Dermis microvascular lymphatic vessel endothelial cell (primary cell): ENCODE measurements at places on chromosomes 12 and 14.

- DNase-seq: no peak
These were observed 547.1 kb upstream of the USP15 start for GRCh38 chr12:61713121-61713520.

DNA sequence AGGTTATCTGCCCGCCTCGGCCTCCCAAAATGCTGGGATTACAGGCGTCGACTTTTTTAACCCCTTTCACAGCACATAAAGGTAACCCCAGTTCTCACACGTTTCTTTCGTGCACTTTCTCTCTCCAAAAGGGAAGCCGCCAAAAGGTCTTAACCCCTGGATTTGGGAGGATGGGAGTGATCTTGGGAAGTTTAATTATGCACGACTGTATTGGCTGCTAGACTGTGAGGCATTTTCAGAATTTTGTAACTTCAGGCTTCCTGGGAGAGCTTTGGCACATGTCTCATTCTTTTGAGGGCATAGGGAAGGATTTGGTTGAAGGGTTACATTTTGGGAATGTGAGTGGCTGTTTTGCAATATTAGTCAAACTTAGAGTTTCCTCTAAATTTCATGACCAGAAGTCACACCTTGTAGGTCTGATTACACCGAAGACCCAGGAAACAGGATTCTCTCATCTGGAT, 1.4 kb upstream of the SMARCC2 start:
- no peak for DNase-seq

DNA sequence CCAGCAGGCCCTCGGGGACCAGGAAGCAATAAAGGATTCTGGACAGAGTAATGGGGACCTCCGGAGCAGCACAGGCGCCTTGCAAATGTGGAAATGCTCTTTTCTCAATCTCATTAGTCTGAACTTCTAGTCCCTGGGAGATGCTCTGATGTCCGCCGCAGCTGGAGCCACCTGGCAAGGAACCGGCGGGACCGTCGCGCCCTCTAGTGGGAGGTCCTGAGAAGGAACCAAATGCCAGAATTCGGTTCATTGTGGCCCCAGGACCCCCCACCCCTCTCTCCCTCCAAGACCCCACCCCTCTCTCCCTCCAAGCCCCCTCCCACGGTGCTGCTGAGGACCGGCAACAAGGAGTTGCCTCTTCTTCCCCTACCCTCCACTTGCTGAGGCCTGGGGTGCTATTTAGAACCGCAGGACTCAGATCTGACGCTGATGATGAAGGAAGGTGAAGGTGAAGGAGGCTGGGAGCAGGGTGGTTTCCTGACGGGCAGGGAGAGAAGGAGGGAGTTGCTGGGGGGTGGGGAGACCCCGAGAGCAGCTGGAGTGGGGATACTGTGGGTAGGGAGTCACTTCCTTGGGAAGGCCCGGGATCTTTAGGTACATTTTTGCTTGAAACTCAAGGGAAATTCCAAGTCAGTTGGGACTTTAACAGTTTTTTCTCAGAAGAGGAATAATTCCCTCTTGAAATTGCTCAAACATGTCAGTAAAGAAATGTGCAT, 42.5 kb downstream of the SMIM41 start:
- peak; percentile 58 for DNase-seq

- no peak for DNase-seq
These were observed 1.8 kb upstream of the LRFN5 start for GRCh38 chr14:41604721-41605531.

GRCh38 chr12:97616946-97617345, 154.3 kb downstream of the RMST start:
- DNase-seq: no peak

- no peak for DNase-seq
These were observed 133.3 kb downstream of the DACT1 start for GRCh38 chr14:58771016-58771415.

DNA sequence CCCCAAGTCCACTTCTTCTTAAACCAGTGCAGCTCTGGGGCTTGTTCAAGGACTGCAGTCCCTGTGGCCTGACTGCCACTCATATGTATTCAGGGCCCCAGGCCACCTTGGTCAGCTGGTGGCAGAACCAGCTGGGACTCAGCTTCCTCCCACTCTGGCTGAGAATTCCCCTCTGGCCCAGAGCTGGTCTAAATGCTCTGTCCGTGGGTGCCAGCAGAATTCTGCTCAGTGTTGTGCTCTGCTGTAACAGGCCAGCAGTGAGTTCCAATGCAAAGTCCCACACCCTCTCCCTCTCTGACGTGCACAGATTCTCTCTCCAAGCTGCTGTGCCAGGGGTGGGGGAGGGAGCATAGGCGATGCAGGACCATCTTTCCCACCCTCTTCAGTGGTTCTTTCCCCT, 210.4 kb upstream of the RGS6 start:
- no peak for DNase-seq

- no peak for DNase-seq
These were observed 62.2 kb upstream of the CCND2 start for GRCh38 chr12:4211372-4211771.

GRCh38 chr14:61753631-61754030, 8.6 kb upstream of the SNAPC1 start:
- no peak for DNase-seq

GRCh38 chr12:13079440-13079906, 24.0 kb downstream of the GSG1 start:
- peak; percentile 99 for DNase-seq

- DNase-seq: no peak
These were observed 41.7 kb upstream of the FOS start for GRCh38 chr14:75236901-75237419.

- DNase-seq: no peak
These were observed 12.5 kb upstream of the ANAPC5 start for GRCh38 chr12:121364683-121365121.

DNA sequence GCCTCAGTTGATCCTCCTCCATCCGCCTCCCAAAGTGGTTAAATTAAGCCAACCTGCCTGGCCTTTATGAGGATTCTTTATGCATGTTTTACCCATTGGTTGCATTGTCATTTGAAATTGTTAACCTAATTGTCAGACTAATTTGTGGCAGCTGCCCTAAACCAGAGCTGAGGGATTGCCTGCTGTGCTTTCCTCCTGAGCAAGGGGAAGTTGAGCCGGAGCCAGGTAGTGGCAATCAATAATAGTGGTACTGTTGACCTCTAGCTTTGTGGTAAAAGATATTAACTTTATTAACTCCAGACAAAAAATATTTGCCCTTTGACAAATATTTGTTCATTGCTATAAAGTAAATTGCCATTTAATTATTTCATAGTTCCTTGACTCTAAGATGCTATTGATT, 5.6 kb upstream of the HEBP1 start:
- no peak for DNase-seq

DNA sequence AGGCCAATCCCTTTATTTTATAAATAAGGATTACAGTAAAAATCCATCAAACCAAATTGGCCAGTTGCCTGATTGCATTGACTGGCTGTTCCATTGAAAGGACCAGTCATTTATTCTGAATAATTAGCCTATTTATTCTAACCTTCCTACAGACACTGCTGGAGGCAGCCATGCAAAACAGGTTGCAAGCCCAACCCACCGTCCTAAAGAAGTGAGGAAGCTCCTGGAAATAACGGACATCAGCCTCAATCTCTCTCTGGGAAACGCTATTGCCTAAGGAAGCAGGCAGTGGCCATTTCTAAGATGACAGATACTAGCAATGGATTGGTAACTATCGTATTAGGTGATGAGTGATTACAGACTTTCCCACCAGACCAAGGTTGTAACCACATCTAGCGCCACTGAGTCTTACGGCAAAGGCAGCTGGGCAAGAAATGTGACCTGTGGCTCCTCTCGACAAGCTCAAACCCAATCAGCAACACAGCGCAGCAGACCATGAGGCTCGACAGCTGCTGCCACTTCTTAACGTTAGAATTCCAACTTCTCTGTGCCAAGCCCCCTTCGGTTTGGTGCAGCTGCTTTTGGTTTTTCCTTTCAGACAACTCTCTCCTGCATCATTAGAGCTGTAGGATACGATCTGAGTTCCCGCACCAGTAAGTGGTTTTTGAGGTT, 134.2 kb downstream of the KCNK10 start:
- DNase-seq: no peak

- DNase-seq: peak; percentile 28
These were observed 43.0 kb downstream of the ITPR2 start for GRCh38 chr12:26789731-26790644.

- no peak for DNase-seq
These were observed 6.3 kb downstream of the RFLNA start for GRCh38 chr12:124301084-124301654.

DNA sequence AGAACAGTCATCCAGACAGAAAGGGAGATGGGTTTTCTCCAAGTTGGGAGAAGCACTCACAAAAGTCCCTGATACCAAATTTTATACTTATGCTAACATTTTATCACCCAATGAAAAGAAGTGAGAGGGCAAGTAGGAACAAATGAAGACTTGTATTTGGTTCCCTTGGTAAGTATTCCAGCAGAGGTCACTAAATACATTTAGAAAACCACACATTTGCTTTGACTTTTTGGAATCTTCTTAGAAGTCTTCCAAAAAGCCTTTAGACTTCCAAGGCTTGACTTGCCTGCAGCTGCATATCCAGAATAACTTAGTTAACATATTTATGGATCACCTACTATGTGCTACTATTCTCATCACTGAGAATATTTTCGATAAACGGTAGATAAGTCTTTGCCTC, 3.1 kb upstream of the GYS2 start:
- peak; percentile 35 for DNase-seq

GRCh38 chr14:73612339-73613045, at the start of gene ACOT6:
ACOT6 (plus strand) TSS chr14:73612517; CDS start chr14:73612572, 55 bp downstream.
- DNase-seq: peak; percentile 75

DNA sequence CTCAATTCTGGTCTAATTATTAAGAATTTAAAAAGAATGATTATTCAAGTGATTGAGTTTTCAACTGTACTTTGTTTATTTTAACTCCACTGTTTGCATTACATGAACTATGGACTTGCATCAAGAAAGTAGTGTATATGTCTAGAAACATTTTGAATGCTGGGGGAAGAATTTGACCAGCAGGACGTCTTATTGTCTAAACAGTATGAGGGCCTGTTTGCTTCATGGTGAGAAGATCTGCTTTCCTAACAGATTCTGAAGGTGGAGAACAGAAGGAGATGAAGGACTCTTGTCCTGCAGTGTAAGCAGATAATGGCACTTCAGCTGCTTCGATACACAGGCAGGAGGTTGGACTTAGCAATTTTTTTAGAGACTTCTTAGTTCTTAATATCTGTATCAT, 176.0 kb downstream of the DACT1 start:
- no peak for DNase-seq

DNA sequence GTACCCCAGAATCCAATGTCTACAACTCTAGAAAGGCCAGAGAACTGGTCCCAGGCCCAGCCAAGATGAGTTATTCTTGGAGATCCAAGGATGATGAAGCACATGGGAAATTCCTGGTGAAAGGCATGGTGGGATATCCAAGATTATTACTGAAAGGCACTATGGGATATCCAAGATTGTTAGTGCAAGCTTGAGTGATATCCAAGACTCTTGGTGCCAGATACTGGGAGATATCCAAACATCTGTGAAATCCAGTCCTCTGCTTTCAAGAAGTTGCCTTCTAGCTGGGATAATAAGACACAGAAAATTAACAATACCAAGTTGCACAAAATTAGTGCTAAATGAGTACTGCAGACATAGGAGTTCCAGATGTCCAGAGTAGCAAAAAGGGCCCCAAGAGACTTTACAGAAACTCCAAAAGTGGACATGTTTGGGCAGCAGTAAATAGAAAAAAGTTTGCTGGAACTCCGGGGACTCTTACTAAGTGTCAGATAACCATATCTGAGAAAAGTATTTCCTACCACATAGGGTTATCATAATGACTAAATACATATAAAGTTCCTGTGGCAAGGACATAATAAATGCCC, 34.6 kb downstream of the PHLDA1 start:
- peak; percentile 24 for DNase-seq

- peak; percentile 3 for DNase-seq
These were observed 186.7 kb upstream of the NEDD1 start for GRCh38 chr12:96720363-96720705.

DNA sequence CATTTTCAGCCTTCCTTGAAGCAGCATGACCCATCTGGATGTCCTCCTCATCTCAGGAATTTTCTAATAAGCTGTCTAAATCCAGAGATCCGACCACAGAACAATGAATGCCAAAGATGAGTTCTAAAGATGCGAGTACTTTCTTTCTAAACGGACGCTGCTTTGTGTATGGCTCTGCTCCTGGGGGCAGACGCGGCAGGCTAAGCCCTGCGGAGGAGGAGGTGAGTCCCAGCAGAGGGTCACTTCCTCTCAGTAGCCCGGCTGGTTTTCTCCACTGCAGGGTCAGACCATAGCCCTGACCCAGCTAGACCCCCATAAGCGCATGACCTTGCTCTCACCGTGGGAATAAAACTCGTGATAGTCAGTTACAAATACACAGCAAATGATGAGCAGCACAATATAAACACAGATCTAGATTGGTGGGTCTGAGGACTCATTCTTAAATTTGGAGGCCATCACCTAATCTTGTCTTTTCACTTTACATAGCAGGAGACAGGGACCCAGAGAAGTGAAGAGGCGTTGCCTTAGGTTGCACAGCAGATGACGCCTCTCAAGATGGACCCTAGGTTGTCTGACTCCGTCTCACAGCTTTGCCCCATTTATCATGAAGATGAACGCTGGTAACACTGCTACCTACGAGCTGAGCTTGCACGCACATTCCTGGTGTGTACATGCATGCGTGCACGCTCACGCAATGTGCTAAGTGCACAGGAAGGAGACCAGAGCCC, 16.6 kb downstream of the SSH1 start:
- no peak for DNase-seq

GRCh38 chr14:95496690-95497259, 19.7 kb downstream of the SYNE3 start:
- peak; percentile 40 for DNase-seq

GRCh38 chr12:112549031-112549430, 130.3 kb downstream of the PTPN11 start:
- no peak for DNase-seq

- no peak for DNase-seq
These were observed 146.1 kb downstream of the KITLG start for GRCh38 chr12:88433997-88434703.

GRCh38 chr12:83850531-83850930, 1062.1 kb downstream of the SLC6A15 start:
- no peak for DNase-seq

GRCh38 chr12:106204312-106204711, 43.5 kb downstream of the CKAP4 start:
- no peak for DNase-seq

GRCh38 chr14:20035449-20035848, 389 bp downstream of the OR4K13 start:
- DNase-seq: no peak

- DNase-seq: no peak
These were observed 1.0 kb downstream of the TMEM30B start for GRCh38 chr14:61280092-61280525.

DNA sequence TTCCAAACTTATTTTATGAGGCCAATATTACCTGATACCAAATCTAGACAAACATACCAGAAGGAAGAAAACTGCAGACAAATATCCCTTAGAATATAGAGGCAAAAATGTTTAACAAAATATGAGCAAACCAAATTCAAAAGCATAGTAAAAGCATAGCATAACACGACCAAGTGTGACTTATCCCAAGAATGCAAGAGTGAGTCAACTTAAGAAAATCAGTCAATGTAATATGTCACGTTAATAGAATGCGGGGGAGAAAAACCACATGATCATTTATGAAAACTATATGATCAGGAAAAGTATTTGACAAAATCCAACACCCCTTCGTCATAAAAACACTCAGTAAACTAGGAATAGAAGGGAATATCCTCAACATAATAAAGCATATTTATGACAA, 217.3 kb downstream of the ADGRD1 start:
- DNase-seq: no peak
